ENCODE measurements at places on chromosomes 4 and X. TPM values are rescaled to one million over a fixed set of nuclear protein-coding genes. Genes with fewer than 3 reads are reported as not detected.

DNA sequence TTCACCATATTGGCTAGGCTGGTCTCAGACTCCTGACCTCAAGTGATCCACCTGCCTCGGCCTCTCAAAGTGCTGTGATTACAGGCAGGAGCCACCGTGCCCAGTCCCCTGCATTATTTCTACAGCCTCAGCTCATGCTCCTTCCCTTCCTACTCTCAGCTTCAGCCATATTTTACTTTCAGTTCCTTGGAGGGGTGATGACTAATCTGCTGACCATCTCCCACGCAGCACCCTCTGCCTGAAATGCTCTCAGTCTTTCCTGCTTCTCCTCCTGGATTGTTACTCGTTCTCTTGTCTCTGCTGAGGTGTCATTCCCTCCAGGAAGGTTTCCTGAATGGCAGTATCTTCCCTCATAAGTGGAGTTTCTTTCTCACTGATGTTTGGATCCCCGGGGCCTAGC lies 63.3 kb downstream of the MOSPD2 start:
- H3K4me1 ChIP-seq = no peaks in the 10 kb centered on the region
- DNase-seq = no peak
- H3K27ac ChIP-seq = no peak overlapping the region
- no peak overlapping the region for H3K4me3 ChIP-seq
- no peaks in the 10 kb centered on the region for H3K27me3 ChIP-seq
- no peaks in the 10 kb centered on the region for H3K36me3 ChIP-seq

DNA sequence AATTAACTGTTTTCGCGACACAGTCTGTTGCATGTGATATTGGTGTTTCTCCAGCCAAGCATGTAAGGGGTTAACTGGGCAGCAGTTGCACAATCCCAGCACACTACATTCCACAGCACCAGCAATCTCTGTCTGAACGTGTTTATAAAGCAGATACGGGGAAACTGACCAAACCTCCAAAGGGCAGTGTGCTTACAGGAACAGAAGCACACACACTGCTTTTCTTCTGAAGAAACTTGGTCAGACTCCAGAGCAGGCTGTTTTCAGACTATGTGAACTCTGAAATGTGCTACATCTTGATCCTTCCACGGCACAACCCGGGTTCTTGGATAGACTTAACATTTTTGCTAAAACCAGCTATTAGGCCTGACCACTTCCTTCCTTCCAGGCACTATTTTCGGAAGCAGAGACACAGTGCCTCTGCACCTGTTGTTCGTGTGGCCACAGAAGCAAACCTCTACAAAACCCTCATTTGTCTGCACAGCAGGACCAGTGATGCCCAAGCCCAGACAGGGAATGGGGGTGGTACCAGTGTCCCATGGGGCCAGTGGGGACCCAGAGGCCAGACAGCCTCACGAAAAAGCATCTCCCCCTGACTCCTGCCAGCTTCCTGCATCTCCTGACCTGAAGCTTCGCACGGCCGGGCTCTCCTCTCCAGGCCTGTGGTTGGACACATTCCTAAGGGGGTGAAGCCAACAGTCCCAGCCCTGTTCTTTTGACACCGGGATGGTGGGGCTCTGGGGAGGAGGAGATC lies 90.1 kb downstream of the IRF2 start:
- H3K4me1 ChIP-seq = peaks cover 40% of the 10 kb centered on the region
- no peak overlapping the region for H3K4me3 ChIP-seq
- DNase-seq = no peak
- no peaks in the 10 kb centered on the region for H3K27me3 ChIP-seq

DNA sequence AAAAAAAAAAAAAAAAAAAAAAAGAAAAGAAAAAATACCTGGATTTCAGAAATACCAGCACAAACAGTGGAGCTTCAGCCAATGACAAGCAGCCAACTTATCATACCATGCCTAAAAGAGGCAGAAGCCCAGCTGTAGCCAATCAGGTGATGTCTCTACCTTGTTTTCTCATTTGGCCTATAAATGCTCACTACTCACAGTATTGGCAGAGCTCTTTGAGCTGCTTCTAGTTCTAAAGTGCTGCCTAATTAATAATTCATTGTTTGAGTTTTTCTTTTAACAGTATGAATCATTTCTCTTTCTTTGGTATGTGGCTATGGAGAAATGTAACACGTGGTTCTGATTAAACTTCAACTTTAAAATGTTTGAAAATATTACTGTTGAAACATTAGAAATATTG lies 188.8 kb upstream of the TECRL start:
- no peaks in the 10 kb centered on the region for H3K27me3 ChIP-seq
- H3K4me3 ChIP-seq = no peak overlapping the region
- H3K27ac ChIP-seq = no peak overlapping the region
- H3K4me1 ChIP-seq = no peaks in the 10 kb centered on the region
- no peaks in the 10 kb centered on the region for H3K36me3 ChIP-seq

The NR3C2 gene
- 11.5 TPM for total RNA-seq

The XKRX gene
- total RNA-seq = not detected

The APBB2 gene
- 8.8 TPM for total RNA-seq

Measured in liver (tissue), 10 donors.